ENCODE measurements at places on chromosomes 7 and 10. TPM values are rescaled to one million over a fixed set of nuclear protein-coding genes. Genes with fewer than 3 reads are reported as not detected.

Gene GRID2IP
- not detected for total RNA-seq

Gene NFE2L3
- total RNA-seq: 2.2 TPM

Gene ANLN
- total RNA-seq: 64.3 TPM

Gene CYP3A4
- not detected for total RNA-seq

Gene DRGX
- not detected for total RNA-seq

Gene PLEKHA8
- 16.2 TPM for total RNA-seq

Gene TMEM139
- total RNA-seq: 9.2 TPM

Gene HMX2
- not detected for total RNA-seq

Gene MUC12
- total RNA-seq: not detected

Gene FAM237B
- not detected for total RNA-seq

Gene FAM180A
- not detected for total RNA-seq

Gene CCDC146
- total RNA-seq: 2.7 TPM

Gene ANKRD30A
- total RNA-seq: not detected

Gene OR13A1
- total RNA-seq: not detected

Gene SFMBT2
- total RNA-seq: 5.8 TPM

Gene ANKRD2
- total RNA-seq: 1.8 TPM

Gene PCBD1
- total RNA-seq: 40.3 TPM

Gene JCAD
- total RNA-seq: 0.26 TPM

Gene MYPN
- 0.22 TPM for total RNA-seq

Gene TMEM176B
- not detected for total RNA-seq

Gene MRLN
- not detected for total RNA-seq

Gene DNAH11
- total RNA-seq: 0.91 TPM

Gene TRIM74
- total RNA-seq: 0.26 TPM

Gene SLC18A3
- not detected for total RNA-seq

Gene RHOBTB1
- total RNA-seq: 1.5 TPM

Gene TET1
- total RNA-seq: not detected

Gene ZWINT
- total RNA-seq: 30.4 TPM

Gene MSMB
- not detected for total RNA-seq

Gene SHLD2
- 31.8 TPM for total RNA-seq

Gene PDAP1
- total RNA-seq: 200 TPM

Gene MPP7
- 5.4 TPM for total RNA-seq

Gene OR2A5
- not detected for total RNA-seq

Gene CTTNBP2
- total RNA-seq: 0.17 TPM

Gene SFTPA1
- not detected for total RNA-seq

Gene CCDC126
- total RNA-seq: 4.7 TPM

Gene NUTM2D
- 2.3 TPM for total RNA-seq

Gene GNG11
- 3.9 TPM for total RNA-seq

Gene CARD11
- not detected for total RNA-seq

Gene CCDC71L
- total RNA-seq: 13.0 TPM

Gene MEST
- total RNA-seq: 39.0 TPM

Gene CDHR1
- total RNA-seq: not detected

Gene CCL26
- not detected for total RNA-seq

Gene TMEM178B
- total RNA-seq: 0.02 TPM

Gene MRPS16
- 247 TPM for total RNA-seq

Gene NCAPG2
- 10.5 TPM for total RNA-seq

Gene OPALIN
- total RNA-seq: not detected

Gene SEC24C
- 97.9 TPM for total RNA-seq
